ENCODE measurements at places on chromosomes 6 and 20. TPM values are rescaled to one million over a fixed set of nuclear protein-coding genes. Genes with fewer than 3 reads are reported as not detected.

ADRM1 gene
- 243 TPM for total RNA-seq

SRSF3 gene
- 247 TPM for total RNA-seq

- DNase-seq, result no peak
Measured at GRCh38 chr6:135334169-135334568, 153.1 kb downstream of the MYB start.

DNA sequence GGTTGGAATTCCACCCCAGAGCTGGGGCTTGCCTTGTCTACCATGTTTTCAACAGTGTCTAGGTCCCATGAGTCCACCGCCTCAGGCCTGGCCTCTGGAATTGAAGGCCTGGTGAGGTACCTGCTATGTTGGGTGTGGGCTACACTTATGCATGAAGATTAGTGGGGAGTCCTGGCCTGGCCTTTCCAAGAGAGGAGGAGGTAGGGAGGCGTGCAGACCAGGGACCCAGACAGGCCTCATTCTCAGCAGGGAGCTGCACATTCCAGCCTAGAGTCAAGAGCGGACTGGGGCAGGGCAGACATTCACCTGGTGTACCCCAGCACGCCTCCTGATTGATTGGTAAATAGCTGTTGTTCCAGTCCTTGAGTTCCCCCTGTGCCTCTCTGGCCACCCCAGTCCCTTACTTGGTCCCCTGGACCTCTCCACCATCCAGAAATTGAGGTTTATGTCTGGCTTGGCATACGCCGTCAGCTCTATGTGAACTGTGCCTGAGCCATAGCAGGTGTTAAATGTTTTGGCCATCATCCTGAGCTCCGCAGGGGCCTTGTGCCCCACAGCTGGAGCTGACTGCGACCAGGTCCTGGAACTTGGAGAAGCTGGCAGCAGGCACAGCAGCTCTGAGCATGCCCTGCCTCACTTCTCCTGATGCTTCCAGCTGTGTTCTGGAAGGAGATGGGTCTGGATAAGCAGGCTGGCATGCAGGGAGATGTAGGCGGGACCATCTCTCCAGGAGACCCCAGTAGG lies 8.2 kb upstream of the VEGFA start:
- DNase-seq, result no peak

ENPP1 gene
- total RNA-seq, result 2.8 TPM

GRCh38 chr6:12538881-12539357 lies 177.6 kb upstream of the PHACTR1 start:
- DNase-seq, result peak; percentile 44

TRIM10 gene
- not detected for total RNA-seq

PNPLA1 gene
- not detected for total RNA-seq

PACRG gene
- not detected for total RNA-seq

- no peak for DNase-seq
Measured at GRCh38 chr6:44603044-44603686, 215.7 kb downstream of the CDC5L start.

- peak; percentile 87 for DNase-seq
Measured at GRCh38 chr20:25496968-25497401, 88.3 kb downstream of the NINL start.

SLC17A2 gene
- not detected for total RNA-seq

DNA sequence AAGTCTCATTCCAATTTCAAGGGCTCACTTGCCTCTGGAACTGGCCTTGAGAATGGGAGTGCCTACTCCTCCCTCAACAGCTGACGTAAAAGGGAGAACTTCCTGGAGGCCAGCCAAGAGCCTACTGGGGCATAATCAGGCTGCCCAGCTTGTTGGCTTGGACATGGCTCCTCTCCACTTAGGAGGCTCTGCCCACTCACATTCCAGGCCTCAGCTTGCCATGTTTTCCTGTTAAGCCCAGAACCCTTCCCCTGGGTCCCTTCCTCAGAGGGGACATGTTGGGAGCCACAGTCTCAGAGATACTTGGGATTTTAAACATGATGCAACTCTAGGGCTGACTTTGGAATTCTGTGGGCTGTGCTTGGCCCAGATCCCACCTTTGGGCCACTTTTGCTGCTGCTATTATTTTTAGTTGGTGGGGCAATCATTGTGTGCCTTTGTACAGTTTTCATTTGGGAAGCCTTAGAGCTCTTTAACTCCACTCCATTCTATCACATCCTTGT lies 31.5 kb upstream of the ADTRP start:
- peak; percentile 68 for DNase-seq

- DNase-seq, result no peak
Measured at GRCh38 chr6:2191390-2191740, 54.0 kb downstream of the GMDS start.

- DNase-seq, result no peak
Measured at GRCh38 chr6:74646461-74646860, 559.4 kb downstream of the COL12A1 start.

TCP11 gene
- 2.0 TPM for total RNA-seq

TCF15 gene
- total RNA-seq, result not detected

PSORS1C1 gene
- 1.8 TPM for total RNA-seq

GRCh38 chr20:64039293-64040160 lies 3.5 kb downstream of the C20orf204 start:
- DNase-seq, result no peak

GRCh38 chr6:43865932-43866645 lies 96.1 kb downstream of the VEGFA start:
- DNase-seq, result no peak

- DNase-seq, result no peak
Measured at GRCh38 chr6:105499931-105500330, 97.0 kb upstream of the PREP start.

GRCh38 chr20:32336918-32337347 lies 21.2 kb upstream of the ASXL1 start:
- DNase-seq, result no peak

DNA sequence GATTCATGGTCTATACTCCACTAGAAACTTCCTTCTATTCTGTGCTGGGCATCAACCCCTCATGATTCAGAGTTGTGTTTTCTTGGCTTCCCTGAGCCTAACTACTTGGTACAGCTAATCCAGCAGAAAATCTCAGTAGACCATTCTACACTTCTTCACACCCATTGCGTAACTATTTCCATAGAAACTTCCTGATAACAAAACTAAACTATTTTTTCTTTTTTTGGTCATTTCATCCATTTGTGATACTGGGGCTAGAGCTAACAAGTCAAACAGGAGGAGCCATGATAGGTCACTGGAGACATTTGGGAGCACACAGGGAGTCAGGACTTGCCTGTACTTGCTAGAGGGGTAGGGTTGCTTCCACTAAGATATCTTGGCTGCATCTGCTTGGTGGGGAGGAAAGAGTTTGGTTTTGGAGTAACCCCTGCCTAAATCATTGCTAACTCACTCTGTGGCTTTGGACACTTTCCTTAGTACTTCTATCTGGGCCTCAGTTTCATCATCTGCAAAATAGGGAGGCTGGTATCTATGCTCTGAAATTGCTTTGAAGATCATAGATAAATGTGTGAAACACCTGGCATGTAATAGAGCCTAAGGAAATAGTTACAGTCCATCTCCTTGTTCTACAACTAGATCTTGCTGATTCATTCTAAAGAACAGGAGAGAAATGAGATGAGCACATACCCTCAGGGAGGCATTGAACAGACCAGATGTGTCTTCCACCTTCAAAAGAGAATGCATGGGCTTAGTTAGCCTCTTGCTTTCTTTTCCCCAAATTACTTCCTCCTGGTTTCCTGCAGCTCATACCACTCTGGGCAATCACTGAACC lies 127.9 kb upstream of the ADGRF1 start:
- peak; percentile 6 for DNase-seq

Measured in Caki2 (cell line).